ELF-1 (cell line): ENCODE measurements at places on chromosomes 2 and 18.

GRCh38 chr2:174044556-174044955 lies 79.4 kb upstream of the SP3 start:
- no peak for DNase-seq

DNA sequence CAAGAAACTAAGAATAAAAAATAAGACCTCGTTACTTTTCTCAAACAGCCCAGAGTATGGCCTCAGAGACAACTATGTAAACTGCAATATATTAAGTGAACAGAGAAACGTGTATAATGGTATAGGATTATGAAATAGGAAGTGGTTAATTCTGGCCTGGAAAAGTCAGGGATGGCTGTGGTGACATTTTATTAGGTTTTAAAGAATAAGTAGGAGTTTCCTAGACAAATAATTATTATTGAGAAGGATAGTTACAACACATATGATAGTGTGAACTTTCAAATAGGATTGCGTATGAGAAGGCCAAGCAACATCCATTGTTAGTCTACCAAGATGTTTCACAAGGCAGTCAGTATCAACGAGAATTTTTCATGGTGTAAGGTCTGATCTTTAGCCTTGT lies 244.1 kb downstream of the LPIN1 start:
- no peak for DNase-seq

DNA sequence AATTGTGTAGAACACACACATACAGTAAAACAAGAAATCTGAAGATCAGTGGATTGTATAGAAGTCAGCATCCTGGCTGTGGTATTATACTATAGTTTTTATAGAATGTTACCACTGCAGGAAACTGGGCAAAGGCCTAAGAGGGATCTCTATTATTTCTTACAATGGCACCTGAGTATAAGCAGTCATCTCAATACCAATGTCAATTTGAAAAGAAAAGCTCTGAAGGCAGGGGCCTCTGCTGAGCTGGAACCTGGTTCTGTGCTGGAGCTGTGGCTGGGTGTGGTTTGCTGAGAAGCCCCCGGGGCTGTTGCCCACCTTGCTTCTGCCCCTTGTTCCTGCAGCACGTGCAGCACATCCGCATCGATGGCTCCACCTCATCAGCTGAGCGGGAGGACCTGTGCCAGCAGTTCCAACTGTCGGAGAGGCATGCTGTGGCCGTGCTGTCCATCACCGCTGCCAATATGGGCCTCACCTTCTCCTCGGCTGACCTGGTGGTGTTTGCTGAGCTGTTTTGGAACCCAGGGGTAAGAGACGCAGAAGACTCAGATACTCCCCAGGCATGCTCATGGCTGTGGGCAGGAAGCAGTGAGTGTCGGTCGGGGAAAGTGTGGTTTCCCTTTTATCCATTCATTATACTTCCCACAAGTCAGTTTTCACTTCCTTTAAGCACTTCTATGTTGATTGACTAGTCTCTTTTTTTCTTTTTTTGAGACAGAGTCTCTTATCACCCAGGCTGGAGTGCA lies 23.5 kb upstream of the RPL37A start:
- no peak for DNase-seq

GRCh38 chr2:197946562-197946961 lies 142.2 kb downstream of the PLCL1 start:
- peak; percentile 12 for DNase-seq

- no peak for DNase-seq
Observed at GRCh38 chr2:1595274-1595673, 149.0 kb downstream of the PXDN start.

DNA sequence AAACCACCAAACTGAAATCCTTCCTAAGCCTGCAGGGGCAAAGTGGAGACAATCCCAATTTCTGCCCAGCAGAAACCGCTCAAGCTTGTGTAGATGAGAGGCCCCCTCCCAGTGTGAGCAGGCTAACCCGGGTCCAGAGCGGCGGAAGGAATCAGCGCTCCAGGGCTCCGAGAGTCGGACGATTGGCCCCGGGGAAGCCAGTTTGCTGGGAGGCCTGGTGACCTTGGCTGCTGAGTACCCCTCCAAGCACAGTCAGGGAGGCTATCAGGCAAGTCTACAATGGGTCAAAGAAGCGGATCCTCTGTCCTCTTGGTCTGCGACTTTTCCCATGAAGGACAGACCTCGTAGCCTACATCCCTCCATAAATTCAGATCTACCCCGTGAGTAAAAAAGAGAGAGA lies 16.8 kb upstream of the EN1 start:
- no peak for DNase-seq

GRCh38 chr2:70964596-70965386 lies 13.6 kb upstream of the ANKRD53 start:
- peak; percentile 90 for DNase-seq

GRCh38 chr2:112686348-112687217 lies 34.2 kb upstream of the NT5DC4 start:
- DNase-seq = no peak

GRCh38 chr2:147642765-147643164 lies 202.1 kb upstream of the ACVR2A start:
- no peak for DNase-seq
